Ecto neural progenitor cell (in vitro differentiated cells): ENCODE measurements at places on chromosomes 11 and 22.

DNA sequence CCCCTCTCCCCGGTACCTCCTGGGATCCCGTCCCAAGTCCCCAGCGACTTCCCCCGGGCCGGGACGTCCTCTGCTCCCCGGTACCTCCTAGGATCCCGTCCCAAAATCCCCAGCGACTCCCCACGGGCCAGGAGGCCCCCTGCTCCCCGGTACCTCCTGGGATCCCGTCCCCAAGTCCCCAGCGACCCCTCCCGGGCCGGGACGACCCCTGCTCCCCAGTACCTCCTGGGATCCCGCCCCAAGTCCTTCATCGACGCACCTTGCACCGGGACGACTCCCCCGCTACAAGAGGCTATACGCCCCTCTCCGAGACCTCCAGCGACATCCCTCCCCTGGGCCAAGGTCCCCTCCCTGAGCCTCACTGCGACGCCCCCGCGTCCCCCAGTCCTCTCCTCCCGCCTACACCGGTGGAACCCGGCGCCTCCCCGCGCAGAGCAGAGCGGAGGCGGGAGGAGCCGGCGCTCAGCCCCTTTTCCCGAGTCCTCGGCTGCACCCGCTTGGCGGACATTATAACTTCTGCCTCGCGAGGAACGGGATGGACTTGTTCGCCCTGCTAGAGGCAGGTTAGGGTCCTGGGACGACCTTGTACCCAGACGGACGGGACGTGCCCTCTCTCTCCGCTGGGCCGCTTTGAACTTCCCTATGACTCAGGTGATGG is 912 bp downstream of the KREMEN1 start:
- DNase-seq, result peak; percentile 78

GRCh38 chr11:17076517-17077239 is 789 bp downstream of the RPS13 start:
- no peak for DNase-seq

DNA sequence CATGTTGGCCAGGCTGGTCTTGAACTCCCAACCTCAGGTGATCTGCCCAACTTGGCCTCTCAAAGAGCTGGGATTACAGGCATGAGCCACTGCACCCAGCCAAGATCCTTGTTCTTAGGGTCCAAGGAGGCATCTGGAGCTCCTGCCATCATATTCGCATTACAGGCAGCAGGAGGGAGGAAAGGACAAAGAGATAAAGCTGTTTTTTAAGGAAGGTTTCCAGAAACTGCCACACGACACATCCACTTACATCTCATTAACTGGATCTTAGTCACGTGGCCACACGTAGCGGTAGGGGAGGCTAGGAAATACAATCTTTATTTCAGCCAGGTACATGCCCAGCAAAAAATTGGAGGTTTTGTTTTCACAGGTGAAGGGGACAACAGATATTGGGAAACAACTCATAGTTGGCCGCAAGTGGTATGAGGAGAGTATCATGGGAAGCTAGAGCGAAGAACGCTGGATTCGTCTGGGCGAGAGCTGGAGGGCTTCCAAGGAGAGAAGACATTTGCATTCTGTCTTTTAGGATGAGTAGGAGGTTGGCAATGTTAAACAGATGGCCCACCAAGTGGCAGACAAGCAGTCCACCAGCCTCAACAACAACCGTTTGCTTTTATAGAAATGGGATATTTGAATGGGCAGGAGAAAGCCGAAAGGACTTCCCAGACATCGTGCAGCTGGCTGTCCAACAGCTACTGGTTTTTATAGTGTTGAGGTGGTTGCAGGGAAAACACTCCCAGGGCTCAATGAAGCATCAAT is 39.2 kb upstream of the DMC1 start:
- DNase-seq, result no peak

- peak; percentile 23 for DNase-seq
These were observed 535.8 kb downstream of the TBC1D22A start for GRCh38 chr22:47298017-47298785.

- no peak for DNase-seq
These were observed 22.5 kb downstream of the PPIL2 start for GRCh38 chr22:21688341-21688705.

DNA sequence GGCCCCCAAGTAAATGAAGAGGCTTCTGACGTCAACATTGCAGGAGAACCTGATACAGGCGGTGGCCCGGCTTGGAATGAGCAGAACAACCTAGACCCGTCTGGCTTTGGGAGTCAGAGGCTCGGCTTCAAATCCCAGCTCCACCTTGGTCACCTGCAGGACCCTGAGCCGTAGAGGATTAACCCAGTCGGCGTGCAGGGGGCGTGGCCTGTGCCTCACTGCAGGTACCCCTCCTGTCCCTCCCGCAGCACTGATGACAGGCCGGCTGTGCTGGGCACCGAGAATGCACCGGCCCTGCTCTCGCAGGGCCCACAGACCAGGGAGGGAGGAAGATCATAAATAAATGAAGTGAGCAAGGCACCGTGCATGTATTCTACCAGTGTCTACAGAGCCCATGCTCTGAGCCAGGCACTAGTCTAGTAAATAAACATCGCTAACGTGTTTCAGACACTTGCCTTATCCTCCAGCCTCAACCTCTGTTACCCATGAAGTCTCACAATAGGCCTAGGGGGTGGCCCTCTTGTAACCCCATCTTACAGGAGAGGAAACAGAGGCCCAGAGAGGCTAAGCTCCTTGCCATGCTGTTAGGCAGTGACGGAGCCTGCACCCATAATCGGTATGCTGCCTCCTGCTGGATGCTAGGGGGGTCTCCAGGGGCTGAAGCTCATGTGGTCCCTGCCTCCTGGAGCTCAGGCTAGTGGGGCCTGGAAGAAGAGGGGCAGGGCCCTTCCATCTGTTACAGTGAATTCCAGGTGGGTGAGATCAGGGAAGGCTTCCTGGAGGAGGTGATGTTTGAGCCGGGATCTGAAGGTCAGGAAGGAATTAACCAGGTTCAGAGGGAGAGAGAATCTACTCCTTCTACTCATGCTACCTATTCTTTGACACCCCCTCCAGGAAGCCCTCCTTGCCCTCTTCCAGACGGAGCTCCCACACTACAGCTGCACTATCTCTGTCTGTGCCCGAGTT is 53.4 kb downstream of the RTL6 start:
- peak; percentile 49 for DNase-seq

DNA sequence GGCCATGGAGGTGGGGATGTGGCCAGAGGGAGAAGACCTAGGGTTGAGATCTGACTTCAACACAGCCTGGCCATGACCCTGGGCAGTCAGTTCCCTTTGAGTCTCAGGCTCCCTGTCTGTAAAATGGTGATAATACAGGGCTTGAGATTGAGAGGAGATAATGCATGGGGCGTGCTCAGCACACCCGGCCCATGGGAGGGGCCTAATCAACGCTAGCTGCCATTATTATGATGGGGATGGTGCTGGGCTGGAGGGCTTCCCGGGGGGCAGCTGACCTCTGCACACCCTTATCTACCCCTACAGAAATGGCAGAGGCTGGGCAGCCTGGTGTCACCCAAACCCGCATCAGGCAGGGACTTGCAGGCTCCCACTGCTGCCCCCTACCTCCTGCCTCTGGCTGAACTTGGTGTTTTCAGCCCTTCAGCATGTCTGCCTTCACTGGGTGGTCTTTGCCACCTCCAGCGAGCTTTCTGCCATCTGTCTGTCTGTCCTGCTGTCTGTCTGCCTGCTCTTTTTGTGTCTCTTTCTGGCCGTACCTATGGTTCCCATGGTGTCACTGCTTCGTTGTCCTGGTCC is 84.5 kb downstream of the CACNA1I start:
- DNase-seq, result no peak

GRCh38 chr22:27686534-27686933 is 115.0 kb downstream of the MN1 start:
- DNase-seq, result no peak

DNA sequence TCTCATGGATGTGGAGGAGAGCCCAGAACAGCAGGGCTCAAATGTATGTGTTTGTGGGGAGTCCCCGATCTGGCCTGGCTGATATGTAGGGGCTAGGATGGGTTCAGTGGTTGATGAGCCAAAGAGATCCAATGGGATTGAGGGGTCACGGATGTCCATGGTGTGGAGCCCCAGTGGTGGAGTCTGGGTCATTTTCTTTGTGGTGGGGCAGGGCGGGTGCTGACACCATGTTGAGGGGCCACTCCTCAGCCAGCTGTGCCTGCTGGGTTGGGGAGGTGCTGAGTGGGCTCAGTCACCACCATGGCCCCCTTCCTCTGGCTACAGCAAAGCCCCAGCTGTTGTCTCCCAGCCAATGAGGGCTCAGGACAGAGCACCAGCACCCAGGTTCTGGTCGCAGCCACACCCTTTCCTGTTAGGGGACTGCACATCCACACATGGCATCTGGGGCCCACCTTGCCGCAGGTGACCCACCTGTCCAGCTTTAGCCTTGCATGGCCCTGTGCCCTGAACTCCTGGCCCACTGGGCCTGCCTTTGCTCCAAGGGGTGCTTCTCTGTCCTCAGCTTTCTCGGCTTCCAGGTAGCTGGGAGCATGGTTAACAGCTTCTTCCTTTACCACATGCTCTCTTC is 3.2 kb upstream of the GNAZ start:
- DNase-seq, result peak; percentile 42

DNA sequence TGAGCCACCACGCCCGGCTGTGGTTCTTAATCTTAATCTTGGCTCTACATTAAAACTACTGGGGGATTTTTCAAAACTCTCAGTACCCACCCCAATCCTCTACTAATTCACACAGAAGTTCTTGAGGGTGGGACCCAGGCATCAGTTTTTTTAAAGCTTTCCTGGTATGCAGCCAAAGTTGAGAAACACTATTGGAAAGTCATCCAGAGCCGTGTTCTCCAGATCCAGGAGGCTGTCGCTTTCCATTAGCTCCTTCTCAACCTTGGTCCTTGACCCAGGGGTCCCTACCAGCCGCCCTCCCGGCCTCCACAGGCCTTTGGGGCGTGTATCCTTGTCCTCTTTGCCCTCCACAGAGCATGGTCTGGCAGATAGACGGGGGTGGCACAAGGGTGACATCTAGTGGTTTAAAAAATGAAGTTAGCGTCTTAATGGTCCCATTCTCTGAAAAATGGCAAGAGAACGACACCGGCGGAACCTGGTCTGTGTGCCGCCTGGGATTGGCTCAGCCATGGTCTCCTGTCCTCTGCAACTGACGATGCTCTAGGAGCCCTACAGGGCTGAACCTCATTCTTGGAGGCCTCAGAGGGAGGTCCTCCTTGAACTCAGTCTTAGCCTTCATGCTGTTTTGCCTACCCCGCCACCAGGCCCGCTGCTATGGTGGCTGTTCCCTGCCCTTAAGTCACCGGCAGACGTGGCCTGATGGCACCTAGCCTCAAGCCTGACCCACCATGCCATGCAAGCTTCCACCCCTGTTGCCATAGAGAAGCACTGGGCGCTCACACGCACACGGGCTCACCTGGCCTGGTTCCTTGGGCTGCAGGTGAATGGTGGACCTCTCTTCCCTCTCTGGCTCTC is 152.0 kb upstream of the SYN3 start:
- DNase-seq, result peak; percentile 58

DNA sequence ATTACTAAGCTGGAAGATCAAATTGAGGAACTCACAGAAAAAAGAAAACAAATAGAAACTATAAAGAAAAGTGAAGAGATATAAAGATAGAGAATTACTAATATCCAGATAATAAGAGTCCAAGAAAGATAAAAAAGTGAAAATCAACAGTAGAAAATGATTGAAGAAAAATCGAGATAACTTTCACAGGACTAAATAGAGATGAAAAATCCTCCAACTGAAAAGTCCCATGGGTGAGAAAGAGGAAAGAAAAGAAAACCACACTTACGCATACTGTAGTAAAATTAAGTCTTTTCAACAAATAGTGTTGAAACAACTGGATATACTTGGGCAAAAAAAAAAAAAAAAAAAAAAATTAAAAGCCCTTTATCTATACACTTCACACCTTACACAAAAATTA is 60.0 kb downstream of the ENTHD1 start:
- no peak for DNase-seq

DNA sequence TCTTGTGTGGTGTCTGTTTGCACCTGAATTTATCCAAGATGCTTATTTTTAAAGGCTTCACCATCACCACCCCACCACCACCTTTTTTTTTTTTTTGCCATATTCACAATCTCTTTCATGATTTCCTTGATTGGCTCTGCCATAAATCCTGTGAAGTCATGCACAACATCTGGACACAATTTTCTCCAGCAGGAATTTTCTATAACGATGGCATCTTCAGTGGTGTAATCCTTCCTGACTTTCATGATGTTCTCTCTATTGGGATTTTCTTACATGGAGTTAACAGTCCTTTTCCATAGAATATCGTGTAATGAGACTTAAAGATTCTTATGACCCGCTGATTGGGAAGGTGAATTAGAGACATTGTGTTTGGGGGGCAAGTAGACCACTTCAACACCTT is 17.8 kb downstream of the ZFP91 start:
- no peak for DNase-seq

DNA sequence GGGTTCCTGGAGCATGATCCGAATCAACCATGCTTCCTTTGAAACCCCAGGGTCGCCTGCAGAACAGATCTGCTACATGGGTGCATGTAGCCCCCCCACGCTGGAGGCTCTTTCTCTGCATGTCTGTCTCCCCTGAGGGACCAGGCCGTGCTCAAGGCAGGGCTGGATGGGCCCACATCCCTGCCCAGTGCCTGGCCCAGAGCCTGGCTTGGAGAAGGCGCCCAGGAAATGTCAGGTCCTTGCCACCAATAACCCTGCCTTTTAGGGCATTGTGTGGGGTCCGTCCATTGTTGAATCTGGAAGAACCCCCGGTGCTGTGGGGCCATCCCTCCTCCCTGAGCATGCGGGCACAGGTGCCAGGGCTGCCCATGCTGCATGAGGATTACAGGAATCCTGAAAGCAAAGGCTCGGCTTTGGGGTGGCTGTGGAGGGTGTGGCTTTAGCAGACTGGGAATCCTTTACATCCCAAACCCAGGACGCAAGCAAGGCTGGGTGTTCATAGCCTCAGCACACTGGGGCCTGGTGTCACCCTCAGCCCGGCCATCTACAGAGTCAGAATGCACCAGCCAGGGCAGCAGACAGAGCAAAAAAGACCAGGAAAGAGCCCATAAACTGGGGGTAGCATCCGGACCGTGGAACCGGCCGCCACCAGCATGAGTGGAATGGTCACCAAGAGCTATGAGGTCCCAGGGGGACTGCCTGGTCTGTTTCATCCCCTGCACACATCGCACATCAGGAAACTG is 48.2 kb downstream of the RTL6 start:
- no peak for DNase-seq

- no peak for DNase-seq
These were observed 1.5 kb downstream of the TCF20 start for GRCh38 chr22:42268852-42269410.

DNA sequence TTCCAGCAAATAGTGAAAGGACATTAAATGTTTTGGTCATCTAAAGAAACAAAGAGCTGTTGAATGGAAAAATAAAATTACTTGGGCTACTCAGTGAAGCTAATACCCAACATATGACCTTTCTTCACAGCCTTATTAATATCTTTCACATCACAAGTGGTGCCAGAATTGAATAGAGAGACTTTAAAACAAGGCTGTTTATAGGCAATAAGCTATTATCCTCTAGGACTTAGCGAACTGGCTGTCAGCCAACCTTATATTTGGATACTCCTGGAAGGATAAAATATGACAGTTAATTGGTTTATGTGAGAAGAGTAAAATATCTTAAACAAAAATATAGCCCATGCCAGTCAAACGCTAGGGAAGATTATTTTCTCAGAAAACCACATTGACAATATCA is 225.5 kb upstream of the BLID start:
- DNase-seq, result no peak

GRCh38 chr22:46893281-46894020 is 131.0 kb downstream of the TBC1D22A start:
- DNase-seq, result no peak
